ENCODE measurements at places on chromosomes 12 and 14.

GRCh38 chr12:50925342-50925651 is 27.0 kb upstream of the HIGD1C start:
- no peak for DNase-seq

GRCh38 chr12:52860102-52860823 is 11.5 kb upstream of the KRT78 start:
- no peak for DNase-seq

DNA sequence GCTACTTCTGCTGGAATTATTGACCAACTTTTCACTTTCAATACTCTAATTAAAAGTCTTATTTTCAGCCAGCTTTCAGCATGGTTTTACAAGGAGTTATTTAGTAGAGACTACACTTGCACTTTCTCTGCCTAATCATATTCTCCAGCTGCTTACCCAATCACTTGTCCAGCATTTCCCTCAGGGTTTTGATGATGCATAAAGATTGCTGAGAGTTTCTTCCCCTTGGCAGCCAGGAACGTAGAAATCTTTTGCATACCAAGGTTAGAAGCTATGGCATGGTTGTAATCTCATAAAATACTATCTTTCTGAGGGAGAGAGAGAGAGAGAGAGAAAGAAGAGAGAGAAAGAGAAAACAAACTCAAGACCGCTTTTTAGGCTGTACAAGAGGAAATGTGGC is 10.8 kb downstream of the OR4Q3 start:
- DNase-seq = no peak

DNA sequence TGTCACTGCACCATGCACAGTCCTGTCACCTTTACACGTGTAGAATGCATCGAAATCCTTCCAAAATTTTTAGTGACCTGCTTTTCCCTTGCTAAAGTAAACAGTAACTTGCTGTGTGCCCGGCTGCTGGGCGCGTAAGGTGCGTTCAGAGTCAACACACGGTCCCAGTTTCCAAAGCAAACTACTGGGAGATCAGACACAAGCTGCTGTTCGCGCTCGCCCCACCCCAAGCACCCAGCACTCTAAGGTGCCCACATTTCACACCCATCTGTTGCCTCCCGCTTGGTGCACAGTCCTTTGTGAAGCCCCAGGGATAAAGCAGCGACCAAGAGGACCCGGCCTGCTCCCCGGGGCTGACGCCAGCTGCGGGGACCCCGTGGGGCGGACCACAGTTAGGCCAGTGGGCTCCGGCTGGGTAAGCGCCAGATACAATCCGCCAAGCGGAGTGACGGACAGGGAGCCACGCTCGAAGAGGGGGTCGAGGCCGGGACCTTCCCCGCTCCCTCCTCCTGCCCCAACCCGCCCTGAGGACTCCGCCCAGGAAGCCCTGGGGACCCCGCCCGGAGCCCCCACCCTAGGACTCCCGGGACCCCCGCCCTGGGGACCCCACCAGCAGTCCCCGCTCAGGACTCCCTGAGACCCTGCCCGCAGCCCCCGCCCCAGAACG is 633 bp downstream of the STX2 start:
- no peak for DNase-seq

DNA sequence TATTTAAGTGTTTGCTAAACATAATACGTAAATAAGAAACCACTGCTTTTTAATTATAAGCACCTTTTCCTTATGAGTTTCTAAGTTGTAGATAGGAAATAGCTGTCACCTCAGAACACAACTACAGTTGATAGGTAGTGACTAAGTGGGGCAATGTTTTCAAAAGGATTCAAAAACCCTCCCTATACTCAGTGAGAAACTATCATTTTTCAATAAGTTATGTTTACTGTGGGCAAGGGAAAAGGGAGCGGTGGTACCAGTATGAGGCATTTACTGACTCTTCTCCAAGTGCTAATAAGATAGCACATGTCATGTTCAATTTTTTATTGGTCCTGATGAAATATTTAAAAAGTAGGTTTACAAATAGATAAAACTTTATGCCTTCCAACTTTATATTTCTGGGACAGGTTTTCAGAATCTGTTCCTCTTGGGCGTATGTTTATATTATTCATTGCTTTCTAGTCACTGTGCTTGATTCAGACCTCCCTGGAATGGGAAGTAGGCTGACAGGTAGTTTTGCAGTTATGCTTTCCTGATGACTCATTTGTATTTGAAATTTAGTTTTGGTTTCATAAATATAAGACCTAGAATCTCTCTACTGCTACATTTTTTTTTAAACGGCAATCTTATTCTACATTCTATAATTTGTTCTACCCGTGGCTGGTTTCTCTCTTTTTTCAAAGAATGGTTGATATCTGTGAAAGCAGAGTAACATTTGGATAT is 153.1 kb downstream of the TMEM117 start:
- DNase-seq = no peak

- no peak for DNase-seq
Measured at GRCh38 chr12:110246636-110247339, 34.3 kb upstream of the ATP2A2 start.

- no peak for DNase-seq
Measured at GRCh38 chr14:75395862-75396261, 32.0 kb upstream of the JDP2 start.

DNA sequence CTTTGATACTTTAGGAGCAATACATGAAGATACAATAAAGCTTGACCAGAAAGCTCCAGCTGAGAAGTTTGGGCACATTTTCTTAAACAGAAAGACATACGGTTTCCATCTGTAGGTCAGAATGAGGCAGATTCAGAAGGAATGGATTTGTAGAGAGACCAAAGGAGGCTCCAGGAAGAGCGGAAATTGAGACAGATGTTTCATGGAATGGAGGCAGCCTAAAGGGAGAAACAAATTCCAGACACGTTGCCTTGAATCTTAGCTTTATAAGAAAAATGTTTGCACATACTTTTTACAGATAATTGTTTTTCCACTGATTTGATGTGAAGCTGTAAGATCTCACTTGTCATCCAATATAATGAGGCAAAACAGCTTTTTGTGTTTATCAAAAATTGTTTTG is 24.8 kb downstream of the EPYC start:
- DNase-seq = no peak

DNA sequence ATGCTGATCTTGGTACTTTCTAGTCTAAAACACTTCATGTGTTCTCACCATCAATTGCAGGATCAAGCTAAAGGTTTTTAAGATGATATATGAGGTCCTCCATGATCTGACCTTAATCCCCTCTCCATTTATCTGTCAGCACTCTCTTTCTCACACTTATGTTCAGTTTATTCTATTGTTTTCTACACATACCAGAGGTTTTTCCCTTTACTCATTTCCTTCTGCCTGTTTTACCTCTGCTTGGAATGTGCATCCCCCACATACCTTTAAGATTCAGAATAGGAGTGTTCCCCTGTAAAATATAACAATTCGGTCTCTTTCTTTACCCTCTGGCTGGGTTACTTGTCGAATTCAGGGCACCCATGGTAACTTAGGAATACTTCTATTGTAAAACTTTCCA is 219.1 kb upstream of the PKP2 start:
- DNase-seq = no peak

DNA sequence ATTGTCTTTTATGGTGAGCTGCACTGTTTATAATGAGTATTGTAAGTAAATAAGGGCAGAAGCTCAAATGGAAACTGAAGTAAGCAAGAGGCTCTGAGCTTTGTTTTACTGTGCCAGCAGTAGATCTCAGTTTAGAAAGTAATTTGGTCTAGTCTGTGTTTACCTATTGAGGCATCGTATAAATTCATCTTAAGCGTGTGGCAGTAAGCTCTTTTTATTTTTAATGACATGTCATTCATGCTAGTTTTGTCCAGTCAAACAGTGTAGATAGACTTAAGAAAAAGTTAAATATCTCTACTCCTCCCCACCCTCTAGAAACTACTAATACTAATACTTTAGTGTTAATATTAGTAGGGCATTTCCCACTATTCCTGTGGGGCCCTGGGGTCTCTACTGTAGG is 2.0 kb downstream of the ANO6 start:
- DNase-seq = no peak

GRCh38 chr12:94079566-94080340 is 68.6 kb upstream of the PLXNC1 start:
- DNase-seq = no peak

GRCh38 chr12:110111476-110112334 is 12.5 kb upstream of the IFT81 start:
- DNase-seq = no peak

- DNase-seq = no peak
Measured at GRCh38 chr14:24674204-24674970, 40.4 kb upstream of the GZMB start.

DNA sequence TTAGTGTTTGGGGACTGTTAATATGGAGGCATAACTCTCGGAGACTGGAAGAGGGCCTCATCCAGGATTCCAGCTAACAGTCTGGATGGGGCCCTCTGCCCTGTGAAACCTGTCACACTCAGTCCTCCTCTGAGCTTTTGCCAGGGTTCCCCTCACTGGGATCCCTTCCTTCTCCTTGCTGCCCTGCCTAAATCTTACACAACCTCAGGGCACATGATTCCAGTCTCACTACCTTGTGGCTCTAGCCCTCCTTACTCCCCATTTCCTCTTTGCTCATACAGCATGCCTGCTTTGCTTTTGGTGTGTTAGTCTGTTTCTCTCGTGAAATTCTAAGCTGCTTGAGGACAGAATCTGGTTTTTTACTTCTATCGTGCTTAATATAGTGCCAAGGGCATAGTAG is 942 bp upstream of the GSG1 start:
- no peak for DNase-seq

DNA sequence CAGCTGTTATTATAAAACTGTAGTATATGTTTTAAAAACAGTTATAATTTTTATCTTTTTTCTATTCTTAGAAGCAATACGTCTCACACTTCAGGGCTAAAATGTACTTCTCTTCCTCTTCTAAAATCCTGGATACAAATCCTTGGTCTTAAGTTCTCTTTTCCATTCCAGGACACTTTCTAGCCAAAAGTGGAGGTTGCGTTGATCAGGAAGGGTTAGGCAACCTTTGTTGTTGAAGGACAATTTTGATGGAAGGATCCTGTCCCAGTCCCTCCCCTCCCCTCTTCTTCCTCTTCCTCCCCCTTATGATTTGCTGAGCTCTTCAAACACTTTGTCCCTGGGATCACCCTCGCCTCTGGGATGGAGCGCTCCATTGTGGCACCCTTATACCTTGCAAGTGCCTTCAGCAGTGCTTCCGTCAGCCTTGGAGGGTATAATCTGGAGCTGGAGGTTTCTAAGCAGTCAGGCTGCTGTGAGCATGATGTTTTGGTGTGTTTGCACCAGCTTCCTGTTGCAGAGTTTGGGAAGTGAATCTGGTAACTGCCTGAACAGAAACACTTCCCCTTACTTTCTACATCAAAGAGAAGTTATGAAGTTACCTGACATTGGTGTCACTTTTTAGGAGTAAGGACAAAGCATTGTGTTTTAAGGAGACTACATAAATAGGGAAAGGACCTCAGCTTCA is 87.4 kb upstream of the SLC38A2 start:
- no peak for DNase-seq

DNA sequence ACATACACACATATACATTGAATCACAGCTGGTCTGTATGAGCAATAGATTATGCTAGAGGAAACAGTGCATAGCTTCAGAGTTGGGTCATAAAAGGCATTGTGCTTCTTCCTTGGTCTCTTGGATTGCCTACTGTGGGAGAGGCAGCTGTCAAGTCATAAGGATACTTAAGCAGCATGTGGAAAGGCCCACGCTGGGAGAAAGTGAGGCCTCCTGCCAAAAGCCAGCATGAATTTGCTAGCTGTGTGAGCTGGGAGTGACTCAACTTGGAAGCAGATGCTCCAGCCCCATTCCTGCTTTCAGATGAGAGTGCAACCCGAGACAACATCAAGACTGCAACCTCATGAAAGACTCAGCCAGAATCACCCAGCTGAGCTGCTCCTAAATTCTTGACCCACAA is 311.9 kb upstream of the TBX3 start:
- DNase-seq = no peak

DNA sequence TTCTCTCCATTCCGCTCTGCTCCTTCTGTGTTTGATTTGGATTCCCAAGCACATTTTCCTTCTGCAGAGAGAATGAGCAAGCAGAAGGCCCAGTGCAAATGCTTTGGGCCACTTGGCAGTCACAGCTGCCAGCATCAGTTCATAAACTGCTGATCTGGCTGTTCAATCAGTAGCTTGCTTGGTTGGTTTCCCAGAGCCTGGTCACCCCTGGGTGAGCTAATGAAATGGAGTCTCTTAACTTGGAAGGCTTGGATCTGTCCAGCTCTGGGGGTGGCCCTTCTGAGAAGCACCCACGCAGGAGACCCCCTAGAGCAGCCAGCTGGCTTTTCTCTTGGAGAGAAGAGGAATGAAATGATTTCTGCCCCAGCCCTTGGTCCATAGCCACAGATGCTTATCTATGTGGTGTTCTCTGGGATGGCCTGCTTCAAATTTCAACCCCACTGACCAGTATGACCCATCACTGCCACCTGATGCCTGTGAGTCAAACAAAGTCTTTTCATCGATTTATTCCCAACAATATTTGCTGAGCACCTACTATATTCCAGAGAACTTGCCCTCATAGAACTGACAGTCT is 30.3 kb downstream of the FAIM2 start:
- no peak for DNase-seq

DNA sequence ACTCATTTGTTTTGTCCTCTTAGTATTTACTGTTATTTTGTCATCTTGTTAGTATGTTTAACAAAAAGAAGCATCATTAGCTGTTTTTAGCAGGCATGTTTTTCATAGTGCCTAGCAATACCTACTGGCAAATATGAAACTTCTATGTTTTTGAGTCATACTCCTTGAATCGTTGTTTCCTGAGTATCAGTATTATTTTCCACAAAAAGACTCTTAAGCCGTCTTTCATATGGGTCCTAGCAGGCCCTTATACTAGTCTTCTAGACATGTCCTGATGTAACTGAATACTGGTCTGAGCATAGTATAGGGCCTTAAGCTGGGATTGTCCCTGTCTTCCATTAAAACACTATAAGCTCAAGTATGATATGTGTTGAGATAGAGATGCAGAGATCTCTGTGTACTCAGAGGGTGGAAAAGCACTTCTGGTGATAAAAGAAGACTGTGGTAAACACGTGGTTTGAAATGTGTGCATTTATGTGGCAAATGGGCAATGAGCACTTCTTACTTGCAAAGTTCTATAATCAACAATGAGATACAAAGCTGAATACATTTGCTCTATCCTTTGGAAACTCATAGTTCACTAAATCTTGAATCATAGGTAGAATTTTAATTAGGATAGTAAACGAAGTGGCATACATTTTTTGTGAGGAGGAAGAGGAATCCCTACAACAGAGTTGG is 348.8 kb downstream of the PDZRN4 start:
- DNase-seq = no peak
